Amygdala (tissue), 56 donors: ENCODE measurements at places on chromosomes 4 and X.

DNA sequence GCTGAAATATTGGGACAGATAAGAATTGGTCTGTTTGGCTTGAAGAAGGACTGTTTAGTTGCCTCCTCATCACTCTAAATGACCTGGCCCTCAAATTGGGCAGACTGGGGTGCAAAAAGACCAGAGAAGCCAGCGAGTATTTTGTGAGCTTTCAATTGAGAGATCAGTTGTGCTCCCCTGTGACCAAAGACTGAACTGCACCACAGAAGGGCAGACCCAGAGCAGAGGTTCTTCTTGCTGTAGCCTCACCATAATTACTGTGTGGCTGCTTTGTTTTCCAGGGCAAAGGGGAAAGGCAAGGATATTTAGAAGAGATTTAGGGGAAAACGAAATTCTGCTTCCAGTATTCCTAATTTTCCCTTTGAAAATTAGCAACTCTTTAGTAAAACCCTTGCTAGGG lies 104.0 kb upstream of the MBNL3 start:
- DNase-seq: no peak

DNA sequence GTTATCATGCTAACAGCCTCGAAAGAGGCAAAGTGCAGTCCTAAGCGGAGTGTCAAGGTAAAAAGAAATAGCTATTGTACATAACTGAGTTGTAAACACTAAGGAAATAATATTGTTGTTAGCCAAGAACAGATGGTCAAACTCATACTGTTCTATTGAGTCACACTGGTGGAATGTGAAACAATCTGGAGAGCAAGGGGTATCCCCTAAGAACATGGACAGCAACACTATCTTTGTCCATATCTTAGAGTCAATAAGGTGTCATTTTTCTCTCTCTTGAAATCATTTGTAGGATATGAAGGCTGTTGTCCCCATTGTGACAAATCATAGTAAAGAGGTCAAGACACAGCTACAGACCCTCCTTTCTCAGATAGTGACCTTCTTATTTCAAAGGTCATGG lies 4.5 kb upstream of the PDGFC start:
- DNase-seq: no peak

DNA sequence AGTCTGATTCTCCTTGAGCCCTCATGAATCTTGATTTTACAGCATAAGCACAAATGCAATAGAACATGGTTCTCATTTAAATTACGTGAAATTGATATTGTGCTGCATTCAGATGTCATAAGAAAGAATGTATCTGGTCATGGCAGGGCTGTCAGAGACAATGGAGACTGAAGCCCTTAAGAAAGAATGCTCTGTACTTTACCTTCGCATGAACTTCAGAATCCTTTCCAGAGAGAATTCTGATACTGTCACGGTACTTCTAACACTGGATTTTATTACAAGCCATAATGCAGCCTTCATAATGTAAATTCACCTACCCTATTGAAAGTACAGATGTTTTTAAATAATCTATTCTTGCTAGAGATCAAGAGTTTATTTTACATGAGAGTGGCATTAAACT lies 677.9 kb upstream of the ADGRL3 start:
- no peak for DNase-seq

DNA sequence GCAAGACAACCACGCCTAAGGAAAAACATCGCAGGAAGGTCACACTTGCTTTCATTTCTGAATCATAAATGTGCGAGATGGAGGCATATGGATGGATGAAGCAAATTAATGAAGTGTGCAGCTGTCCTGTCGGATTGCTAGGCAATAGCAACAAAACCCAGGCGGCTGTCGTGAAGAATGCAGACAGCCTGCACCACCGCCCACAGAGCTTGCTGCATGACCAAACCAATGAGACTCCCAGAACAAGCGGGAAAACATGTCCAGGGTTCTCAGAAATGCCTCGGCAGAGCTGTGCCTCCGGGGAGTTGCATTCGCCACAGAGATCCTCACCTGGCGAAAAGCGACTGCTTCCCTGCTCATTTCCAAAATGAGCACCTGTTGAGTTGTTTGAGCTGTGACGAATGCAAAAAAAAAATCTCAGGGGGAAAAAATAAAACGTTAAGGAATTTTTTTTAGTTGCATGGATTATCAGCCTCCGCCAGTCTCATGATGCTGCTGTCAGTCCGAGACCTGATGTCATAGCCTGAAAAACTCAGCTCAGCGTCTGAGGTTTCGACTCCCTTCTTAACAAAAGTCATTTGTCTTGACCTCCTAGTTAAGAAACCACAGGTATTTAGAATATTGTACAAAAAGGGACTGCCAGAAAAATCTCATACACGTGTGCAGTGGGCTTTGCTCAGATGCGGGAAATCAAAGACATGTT lies 155.5 kb upstream of the MXRA5 start:
- DNase-seq: peak; percentile 0

GRCh38 chrX:104084534-104085277 lies 8.7 kb upstream of the TMSB15C start:
- DNase-seq: no peak

DNA sequence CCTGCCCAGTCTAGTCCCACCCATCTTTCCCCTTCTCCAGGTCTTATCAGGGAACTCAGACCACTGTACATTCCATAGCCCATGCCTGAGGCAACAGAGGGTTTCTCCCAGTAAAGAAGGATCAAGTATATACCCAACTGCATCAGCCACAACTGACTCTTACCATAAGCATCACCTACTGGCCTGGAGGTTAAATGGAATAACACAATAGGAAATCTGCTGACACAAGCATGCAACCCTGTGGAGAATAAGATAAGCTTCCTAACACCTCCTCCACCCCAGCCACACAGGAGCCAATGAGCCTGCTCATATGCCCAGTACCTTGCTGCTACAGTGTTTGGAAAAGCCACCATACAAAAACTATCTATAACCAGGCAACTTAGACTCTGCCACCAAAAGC lies 34.6 kb upstream of the PLK4 start:
- DNase-seq: no peak

GRCh38 chr4:108811486-108811885 lies 48.6 kb upstream of the ETNPPL start:
- no peak for DNase-seq

DNA sequence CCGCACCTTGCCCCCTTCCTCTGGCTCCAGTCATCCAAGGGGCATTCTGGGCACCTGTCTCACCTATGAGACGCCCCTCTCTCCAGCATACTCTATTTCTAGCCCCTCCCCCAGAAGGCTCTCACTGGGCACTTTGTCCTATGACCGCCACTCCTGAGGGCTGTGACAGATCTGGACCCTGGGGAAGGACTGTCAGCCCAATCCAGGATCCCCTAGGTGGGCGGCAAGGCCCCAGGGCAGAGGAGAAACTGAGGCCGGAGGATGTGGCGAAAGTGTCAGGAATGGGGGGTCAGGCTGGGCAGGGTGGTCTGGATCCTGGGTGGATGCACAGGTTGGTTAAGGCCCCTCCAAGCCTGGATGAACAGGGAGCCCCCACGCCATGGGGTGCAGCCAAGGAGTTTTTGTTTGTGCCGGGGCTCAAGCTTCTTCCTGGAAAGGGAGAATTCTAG lies 16.2 kb upstream of the NAT8L start:
- DNase-seq: no peak

- no peak for DNase-seq
These were observed 30.8 kb downstream of the MTM1 start for GRCh38 chrX:150599226-150599625.

DNA sequence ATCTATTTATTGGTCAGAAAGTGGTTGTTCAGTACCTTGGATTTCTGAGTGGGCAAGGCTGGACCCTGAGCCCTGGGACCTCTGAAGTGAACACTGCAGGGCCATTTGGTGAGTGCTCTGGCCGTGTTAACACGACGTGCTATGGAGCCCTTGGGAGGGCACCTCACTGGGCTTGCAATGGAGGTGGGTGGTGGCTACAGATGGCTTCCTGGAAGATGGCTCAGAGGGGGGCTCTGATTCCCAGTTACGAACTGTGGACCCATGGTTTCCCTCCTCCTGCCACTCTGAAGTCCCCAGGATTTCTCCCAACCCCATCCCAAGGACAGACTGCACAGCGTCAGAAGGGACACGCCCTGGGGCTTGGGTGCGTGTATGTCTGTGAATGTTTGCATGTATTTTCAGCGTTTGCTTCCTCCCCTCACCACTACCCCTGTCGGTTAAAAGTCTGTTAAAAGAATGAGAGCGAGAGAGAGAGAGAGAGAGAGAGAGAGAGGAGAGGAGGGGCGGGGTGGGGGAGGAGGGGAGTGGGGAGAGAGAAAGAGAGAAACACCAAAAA lies 3.7 kb upstream of the RHOH start:
- no peak for DNase-seq

DNA sequence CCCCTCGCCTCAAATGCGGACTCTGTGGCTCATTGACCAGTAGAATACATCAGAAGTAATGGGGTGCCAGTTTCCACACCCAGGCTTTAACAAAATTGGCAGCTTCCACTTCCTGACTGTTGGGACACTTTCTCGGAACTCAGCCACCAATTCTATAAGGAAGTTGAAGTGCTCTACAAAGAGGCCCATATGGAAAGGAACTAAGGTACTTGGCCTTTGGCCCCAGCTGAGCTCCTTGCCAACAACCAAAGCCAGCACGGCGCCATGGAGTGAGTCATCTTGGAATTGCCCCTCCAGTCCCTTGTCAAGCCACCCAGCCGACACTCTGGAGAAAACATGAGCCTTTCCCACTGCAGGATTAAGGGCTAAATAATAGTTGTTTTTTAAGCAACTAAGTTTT lies 262.2 kb upstream of the INTU start:
- DNase-seq: no peak

- no peak for DNase-seq
These were observed 744 bp downstream of the NPY5R start for GRCh38 chr4:163344147-163345125.

DNA sequence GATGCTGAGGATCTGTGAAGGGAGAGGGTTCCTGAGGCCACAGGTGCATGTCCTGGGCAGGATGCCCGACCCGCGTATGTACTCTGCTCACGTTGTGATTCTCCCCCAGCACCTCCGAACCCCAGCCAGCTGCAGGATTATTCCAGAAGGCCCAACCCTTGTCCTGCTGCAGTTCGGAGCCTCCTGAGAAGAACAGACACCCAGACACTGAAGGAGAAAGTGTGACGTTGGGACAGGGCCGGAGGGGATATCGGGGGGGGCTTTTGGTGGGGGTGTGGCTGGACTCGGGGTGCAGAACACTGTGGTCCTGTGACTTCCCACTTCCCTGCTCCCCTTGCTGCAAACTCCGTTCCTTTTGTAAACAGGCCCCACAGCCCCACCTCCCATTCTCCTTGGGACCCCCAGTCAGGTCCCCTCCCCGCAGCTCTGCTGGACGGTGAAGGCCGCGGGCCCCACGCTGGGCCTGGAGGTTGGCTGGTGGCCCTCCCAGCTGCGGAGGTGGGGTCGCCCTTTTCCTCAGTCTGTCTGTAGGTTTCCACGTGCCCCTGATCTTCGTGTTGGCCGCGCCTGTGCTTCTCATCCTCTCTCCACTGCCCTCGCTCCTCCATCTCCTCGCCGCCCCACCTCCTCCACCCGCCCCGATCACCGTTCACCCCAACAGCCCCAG lies 83.0 kb upstream of the ADRA2C start:
- no peak for DNase-seq

DNA sequence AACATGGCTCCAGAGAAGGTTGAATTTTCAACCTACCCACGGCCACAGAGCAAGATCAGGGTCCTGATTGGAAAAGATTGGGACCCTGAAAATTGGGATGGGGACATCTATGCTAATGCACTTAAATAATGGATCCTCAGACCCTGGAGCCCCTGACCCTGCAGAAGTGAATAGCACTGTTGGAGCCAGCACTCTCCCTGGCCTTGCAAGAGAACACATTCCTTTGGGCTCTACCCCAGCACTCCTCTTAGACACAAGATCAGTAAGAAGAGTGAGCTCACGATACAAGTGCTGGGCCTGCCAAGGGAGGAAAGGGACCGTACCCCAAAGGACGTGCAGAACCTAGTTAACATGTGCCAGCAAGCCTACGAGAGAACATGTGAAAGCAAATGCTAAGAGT lies 19.9 kb downstream of the CXCL13 start:
- no peak for DNase-seq

GRCh38 chr4:69239092-69239491 lies 24.5 kb upstream of the UGT2B11 start:
- DNase-seq: no peak

- DNase-seq: no peak
These were observed 253.6 kb downstream of the CBLL2 start for GRCh38 chrX:22526339-22526738.

DNA sequence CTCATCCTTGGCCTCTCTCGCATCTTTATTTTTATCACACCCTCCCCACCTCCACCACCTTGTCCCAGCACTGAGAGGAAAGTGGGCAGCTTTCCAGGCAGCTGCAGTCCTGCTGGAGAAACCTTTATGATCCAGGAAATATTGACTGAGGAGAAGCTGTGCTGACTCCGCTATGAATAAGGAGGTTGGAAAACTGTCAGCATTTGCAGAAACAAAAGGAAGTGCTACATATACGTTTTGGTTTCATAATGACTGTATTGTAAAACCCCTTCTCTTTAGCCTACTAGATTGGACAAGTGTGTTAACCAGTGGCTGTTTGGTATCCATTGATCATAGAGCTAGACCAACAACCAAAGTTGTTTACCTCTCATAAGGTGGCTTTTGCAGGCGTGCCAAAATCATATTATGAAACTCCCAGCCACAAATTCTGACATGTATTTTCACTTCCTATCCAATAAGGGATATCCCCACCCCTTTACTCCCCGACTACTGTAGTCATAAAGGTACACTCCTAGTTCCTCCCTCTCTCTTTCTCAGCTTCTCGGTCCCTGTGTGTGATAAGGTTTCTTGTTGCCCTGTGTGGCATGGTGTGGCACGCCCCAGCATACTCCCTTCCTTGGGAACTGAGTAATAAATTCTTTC lies 88.4 kb downstream of the GPR143 start:
- no peak for DNase-seq

DNA sequence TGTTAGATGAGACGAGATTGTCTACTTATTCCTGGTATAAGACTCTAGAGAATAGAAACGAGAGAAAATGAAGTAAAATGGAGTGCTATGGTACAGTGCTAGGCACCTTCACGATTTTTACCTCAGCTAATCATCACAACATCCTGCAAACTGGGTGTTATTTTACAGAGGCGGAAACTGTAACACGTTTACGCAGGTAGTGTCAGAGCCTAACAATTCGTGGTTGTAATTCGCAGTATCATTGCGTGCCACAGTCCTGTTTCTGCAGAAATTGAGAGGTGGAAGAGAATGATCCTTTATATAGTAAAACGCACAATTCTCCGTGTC lies 383 bp upstream of the TBC1D19 start:
- no peak for DNase-seq
